ENCODE measurements at places on chromosomes 1 and 21.

DNA sequence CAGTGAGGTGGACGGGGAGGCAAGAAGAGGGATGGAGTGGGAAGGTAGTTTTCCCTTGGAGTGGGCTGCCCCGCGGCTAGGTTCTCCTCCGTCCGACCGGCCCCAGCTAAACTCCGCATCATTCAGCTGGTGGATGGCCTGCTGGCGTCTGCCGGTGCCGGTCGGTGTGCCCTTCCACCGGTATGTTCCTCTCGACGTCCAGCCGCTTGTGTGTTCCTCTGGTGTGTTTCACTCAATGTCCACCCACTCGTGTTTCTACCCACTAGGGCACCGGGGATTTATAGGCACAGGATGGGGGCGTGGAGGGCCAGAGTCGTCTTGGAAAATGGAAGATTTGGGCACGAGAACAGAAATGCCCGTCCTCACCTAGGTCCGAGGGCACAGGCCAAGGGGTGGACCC is 931.7 kb upstream of the B3GALT2 start:
- no peak for DNase-seq

GRCh38 chr1:151860504-151861187 is 7.1 kb upstream of the THEM5 start:
- DNase-seq = no peak

DNA sequence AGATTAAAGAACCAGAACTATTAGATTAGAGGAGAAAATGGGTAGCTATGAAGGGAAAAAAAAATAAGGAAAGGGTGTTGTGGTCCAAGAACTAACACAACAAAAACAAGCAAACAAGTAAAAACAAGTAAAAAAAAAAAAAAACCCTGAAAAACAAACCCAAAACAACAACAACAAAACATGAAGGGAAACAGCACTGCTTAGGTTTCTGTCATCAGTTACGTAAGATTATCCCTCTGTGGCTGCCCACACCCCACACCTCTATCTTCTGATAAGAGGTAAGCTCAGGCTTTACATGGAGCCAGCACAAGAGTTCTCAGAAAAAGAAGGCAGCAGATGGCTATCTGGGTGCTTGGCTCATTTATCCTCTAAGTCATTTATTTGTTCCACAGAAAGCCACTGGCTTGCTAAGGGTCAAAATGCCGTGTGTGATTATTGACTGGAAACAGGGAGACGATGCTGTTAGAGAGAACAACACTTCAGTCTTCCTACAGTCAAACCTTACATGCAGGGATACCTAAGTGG is 57.5 kb downstream of the KIAA0319L start:
- no peak for DNase-seq

- no peak for DNase-seq
Measured at GRCh38 chr1:10906866-10907519, 105.5 kb upstream of the TARDBP start.

GRCh38 chr1:203081465-203082230 is 4.2 kb downstream of the MYOG start:
- no peak for DNase-seq

Data from inflammatory macrophage (primary cell).